Chondrocyte (in vitro differentiated cells): ENCODE measurements at places on chromosomes 1 and 21. TPM values are rescaled to one million over a fixed set of nuclear protein-coding genes. Genes with fewer than 3 reads are reported as not detected.
A peak's percentile ranks its signal among the peaks of the same experiment; 100 is the strongest.

Gene RIPPLY3
- total RNA-seq, result 0.21 to 0.37 TPM in 2 of 3 replicates, not detected in the other

Gene L1TD1
- total RNA-seq, result 0.12 to 0.26 TPM (median 0.15 TPM) in 3 replicates

Gene FCRLA
- not detected in 3 replicates for total RNA-seq

Gene INKA2
- total RNA-seq, result 2.8 to 5.4 TPM (median 3.6 TPM) in 3 replicates

Gene MYCL
- 0.29 to 0.62 TPM (median 0.47 TPM) in 3 replicates for total RNA-seq

Gene SPSB1
- total RNA-seq, result 164 to 184 TPM (median 173 TPM) in 3 replicates

Gene AK5
- 6.1 to 6.9 TPM (median 6.2 TPM) in 3 replicates for total RNA-seq

Gene CLCA1
- not detected in 3 replicates for total RNA-seq

Gene PTCH2
- total RNA-seq, result 1.3 to 2.0 TPM (median 1.3 TPM) in 3 replicates

Gene TARS2
- total RNA-seq, result 13.6 to 20.0 TPM (median 15.6 TPM) in 3 replicates

GRCh38 chr1:54361342-54361741 lies 44.9 kb downstream of the SSBP3 start:
- no peak for DNase-seq

- no peak for DNase-seq
These were observed 68.0 kb downstream of the USP25 start for GRCh38 chr21:15797577-15798363.

DNA sequence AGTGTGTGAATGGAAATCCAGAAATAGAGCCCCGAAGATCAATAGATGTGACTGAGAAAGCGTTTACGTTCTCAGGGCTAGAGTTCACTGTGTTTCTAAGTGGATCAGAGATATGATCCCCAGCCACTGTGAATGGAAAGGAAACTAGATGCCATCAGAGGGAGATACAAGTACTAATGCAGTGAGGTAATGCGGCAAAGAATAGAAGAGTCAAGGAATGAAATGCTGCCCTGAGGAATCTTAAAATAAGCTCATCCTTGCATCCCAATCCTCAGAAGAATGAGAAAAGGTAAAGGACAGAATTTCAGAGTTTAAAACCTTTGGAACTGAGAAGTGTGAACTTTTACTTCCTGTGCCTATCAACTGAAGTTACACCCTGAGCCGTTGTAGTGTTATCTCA lies 165.5 kb upstream of the ESRRG start:
- no peak for DNase-seq

GRCh38 chr1:25733271-25733670 lies 66.7 kb upstream of the SELENON start:
- DNase-seq, result no peak

- DNase-seq, result no peak
These were observed 110.1 kb downstream of the GRIK1 start for GRCh38 chr21:29829564-29830275.

GRCh38 chr1:32874860-32875752 lies 4.4 kb upstream of the FNDC5 start:
- no peak for DNase-seq

DNA sequence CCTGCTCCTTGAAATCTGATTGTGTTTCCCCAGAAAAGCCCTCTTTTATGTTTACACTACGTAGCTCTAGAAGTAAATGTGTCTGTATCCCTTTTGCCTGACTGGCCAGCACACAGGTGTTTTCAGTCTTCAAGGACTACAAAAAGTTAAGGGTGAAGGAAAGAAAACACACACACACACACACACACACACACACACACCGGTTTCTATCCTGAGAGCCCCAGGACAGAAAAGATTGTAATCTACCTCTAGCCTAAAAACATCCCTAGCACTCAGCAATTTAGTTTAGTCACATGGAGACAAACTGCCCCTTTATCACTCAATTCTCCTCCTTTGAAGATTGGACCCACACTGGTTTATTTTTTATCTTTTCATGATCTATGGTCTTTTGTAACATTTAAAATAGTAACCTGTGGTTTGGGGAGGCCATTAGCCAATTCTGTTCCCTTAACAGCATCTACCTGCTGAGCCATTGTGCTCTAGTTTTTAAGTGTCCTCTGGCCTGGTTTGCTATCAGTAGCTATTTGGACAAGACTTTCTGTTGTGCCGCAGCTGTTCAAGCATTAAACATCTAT lies 15.8 kb upstream of the TRIM45 start:
- DNase-seq, result no peak

DNA sequence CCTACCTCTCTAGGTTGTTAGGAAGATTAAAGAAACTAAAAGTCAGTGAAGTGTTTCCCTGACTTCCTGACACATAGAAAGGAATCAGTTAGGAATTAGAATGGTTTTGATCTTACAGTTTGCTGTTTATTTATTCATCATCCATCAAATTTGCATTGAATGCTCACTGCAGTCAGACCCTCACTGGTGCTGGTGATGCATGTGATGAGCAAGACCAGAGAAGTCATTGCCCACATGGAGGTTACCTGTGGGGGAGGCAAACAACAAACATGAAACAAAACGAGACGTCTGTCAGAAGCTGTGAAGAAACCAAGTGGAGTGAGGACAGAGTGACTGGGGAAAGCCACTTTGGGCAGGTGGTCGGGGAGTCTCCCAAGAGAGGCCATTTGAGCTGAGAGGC lies 6.4 kb downstream of the CTPS1 start:
- no peak for DNase-seq

- no peak for DNase-seq
These were observed 128.4 kb upstream of the MROH9 start for GRCh38 chr1:170806961-170807360.

DNA sequence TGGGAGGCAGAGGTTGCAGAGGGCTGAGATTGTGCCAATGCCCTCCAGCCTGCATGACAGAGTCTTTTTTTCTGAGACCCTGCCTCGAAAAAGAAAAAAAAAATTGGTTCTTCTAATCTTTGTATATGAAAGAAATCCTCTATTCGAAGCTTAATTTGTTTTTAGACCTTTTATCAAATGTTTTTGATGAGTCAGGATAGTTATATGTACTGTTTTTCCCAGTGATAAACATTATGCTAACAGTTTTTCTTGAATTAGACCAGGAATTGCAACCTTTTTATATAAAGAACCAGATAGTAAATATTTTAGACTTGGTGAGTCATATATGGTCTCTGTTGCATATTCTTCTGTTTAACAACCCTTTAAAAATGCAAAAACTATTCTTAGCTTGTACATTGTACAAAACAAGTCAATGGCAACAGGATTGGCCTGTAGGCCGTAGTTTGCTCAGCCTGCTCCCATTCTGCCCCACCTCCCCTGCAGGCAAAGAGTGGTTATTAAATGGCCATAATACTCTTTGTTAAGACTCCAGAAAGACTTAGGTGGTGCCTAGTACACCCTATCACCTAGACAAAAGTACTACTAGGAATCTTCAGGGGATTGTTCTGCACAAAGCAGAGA lies 45.2 kb downstream of the LYST start:
- DNase-seq, result no peak

DNA sequence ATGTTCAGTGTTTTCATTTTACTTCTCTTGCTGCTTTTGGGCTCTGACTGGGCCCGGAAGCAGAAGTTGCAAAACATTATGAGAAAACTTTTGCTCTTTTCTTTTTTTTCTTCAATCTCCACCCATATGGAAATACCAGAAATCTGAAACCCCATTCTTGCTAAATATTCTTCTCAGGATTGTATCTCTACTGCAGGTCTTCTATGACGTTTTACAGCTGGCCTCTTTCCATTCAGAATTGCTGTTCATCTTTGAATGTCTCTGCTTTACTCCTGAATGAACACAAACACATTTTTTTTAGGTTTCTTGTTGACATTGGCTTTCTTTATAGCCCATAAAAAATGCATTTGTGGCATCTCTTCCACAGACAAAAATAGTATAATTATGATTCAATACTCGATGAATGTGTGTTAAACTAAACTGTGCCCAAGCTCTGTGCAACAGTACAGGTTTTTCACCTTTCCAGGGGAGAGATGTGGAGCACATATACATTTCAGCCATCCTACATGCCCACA lies 18.8 kb downstream of the PTPRC start:
- no peak for DNase-seq

GRCh38 chr1:198903621-198904020 lies 264.8 kb downstream of the PTPRC start:
- no peak for DNase-seq

GRCh38 chr21:36120304-36120888 lies 14.5 kb upstream of the CBR3 start:
- no peak for DNase-seq

DNA sequence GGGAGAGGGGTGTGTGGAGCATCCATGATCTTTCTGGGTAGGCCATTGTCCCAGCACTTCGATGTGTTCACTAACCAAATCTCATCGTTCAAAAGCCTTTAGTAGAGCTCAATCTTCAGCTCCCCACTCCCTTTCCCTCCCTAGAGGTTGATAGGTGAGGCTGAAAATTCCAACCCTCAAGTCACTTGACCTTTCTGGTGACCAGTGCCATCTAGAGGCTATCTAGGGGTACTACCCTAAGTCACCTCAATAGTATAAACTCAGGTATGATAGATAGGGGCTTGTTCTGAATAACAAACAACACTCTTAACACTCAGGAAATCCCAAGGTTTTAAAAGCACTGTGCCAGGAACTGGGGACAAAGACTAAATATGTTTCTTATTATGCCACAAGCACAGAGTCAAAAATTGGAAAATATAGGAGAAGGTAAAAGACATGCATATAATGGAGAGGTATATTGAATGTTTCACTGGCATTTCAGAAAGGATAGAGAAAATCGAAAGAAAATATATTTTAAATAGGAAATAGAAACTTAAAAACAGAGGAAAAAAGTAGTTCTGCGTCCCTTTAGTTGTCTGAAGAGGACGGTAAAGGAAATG lies 42.9 kb upstream of the CD53 start:
- DNase-seq, result no peak

DNA sequence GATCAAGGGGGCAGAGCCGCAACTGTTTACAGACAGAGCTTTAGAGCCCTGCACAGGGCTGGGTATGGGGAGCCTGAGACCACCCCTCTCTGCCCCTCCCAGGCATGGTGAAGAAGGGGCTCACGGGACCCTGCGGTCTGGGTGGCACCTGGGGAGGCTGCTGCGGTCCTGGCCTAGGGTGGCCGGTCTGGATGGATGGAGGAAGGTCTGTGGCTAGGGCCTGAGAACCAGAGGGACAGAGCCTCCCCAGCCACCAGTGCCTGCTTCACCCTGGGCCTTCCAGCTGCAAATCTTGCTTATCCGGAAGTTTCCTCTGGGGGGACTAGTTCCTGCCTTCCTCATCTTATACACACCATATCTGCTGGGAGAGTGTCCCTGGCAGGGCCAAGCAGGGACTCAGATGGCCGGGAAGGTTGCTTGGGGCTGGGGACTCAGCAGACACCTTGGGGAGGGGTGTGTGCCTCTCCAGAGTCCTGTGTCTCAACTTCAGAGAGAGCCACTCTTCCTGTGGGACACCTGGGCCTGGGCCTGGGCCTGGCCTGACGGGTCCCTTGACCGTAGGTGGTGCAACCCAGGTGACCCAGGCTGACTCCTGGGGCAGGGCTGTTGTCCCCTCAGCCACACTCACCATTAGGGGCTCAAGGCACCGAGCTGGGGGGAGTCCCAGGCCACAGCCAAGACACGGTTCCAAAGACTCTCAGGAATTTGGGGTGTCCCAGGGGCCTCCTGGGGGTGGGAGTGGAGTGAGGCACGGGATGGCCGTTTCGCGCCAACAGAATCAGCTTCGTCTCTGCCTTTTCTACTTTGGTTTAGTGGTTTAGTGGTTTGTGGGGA lies 52.0 kb upstream of the ACTRT2 start:
- DNase-seq, result peak; percentile 77

DNA sequence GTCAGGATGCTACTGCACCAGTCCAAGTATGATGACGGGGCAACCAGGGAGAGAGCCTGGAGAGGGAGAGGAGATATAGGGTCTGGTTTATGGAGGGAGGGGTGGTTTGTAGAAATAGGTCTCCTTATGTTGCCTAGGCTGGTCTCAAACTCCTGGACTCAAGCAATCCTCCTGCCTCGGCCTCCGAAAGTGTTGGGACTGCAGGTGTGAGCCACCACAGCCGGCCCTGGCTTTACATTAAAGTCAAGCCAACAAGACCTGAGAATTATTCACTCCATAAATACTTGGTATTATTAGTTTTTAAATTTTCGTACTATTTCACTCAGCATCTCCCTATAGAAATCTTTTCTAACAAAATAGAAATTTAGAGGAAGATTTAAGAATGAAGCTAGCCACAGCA lies 86.8 kb downstream of the MATN1 start:
- DNase-seq, result no peak

DNA sequence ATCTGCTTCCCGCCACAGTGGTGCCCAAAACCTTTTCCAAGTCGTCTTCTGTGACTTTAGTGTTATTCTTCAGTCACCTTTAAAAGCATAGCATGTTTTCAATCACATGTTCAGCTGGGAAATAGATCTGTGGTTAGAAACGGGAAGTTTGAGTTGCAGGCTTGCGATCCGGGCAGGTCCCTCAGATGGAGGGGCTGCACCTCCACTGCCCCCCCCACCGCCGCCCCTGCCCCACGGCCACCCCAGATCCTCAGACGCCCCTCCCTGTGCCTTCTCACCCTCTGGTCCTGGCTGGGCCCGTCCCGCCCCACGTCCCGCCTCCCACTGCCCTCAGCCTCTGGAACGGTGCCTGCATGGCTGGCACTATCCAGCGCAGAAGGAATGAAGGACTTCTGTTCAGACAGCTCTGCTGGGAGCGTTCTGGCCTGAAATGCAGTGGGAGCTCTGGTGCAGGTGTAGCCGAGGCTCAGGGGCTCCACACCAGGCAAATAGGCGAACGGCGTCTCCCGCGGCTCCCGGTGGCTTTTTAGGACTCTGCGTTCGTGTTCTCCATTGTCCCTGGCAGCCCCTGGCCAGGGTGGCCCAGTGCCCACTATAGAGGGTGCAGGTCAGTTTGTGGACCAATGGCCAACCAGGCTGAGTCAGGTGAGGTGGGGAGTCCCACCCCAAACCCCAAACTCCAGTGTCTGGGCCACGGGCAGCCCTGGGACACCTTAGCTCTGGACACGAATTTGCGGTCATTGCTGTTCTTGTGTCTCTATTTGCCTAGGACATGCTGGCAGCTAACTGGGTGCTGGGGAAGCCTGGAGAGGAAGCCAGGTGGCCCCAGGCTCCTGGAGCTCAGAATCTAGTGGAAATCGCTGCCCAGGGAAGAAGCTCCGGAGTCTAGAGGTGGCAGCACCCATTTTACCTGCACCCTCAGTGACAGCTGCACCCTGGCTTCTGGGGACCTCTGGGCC lies 67.1 kb downstream of the FAAP20 start:
- peak; percentile 83 for DNase-seq

- no peak for DNase-seq
These were observed 661.5 kb upstream of the ADGRL4 start for GRCh38 chr1:79667848-79668696.

DNA sequence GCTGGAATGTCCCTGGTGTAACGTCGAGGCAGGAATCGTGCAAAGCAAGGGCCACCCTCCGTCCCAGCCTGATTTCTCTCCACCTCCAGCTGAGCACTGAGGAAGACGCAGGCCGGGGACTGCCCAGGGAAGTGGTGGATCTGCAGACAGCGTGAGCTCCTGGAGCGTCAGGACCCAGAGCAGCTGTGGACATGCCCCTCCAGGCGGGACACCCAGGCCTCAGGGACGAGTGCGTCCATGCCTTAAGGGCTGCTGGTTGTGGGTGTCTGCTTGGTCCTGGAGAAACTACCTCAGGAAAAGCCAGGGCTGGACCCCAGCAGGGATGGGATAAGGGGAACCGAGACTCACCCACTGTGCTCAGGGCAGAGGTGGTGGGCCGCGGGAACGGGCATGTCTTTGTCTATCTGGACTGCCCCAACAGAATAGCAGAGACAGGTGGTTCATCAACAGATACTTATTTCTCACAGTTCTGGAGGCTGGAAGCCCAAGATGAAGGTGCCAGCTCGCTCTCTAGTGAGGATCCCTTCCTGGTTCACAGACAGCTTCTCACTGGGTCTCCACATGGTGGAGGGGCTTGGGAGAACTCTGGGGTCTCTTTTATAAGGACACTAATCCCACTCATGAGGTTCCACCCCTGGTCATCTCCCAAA lies 5.8 kb upstream of the MMEL1 start:
- DNase-seq, result no peak

- DNase-seq, result no peak
These were observed 1.8 kb downstream of the CLDN17 start for GRCh38 chr21:30164796-30165195.

GRCh38 chr1:174194461-174194860 lies 35.1 kb downstream of the RABGAP1L start:
- DNase-seq, result no peak
